ENCODE measurements at places on chromosomes 12 and 14. TPM values are rescaled to one million over a fixed set of nuclear protein-coding genes. Genes with fewer than 3 reads are reported as not detected.

LMNTD1 gene
- not detected for total RNA-seq

- no peaks in the 10 kb centered on the region for H3K4me1 ChIP-seq
- DNase-seq, result no peak
- no peak overlapping the region for H3K27ac ChIP-seq
- no peaks in the 10 kb centered on the region for H3K27me3 ChIP-seq
- no peaks in the 10 kb centered on the region for H3K36me3 ChIP-seq
Measured at GRCh38 chr14:72599579-72600470, 294.1 kb downstream of the DPF3 start.

GLIPR1 gene
- total RNA-seq, result 43.8 TPM

KRT82 gene
- total RNA-seq, result not detected

- no peak overlapping the region for H3K27ac ChIP-seq
- H3K36me3 ChIP-seq, result no peaks in the 10 kb centered on the region
- H3K27me3 ChIP-seq, result no peaks in the 10 kb centered on the region
- no peaks in the 10 kb centered on the region for H3K4me1 ChIP-seq
Measured at GRCh38 chr12:49928471-49928870, 22.1 kb upstream of the AQP2 start.

GRCh38 chr12:113230315-113231234 lies 9.3 kb downstream of the TPCN1 start:
- H3K27me3 ChIP-seq, result no peaks in the 10 kb centered on the region
- H3K27ac ChIP-seq, result no peak overlapping the region
- no peaks in the 10 kb centered on the region for H3K36me3 ChIP-seq
- H3K4me3 ChIP-seq, result no peak overlapping the region

DNA sequence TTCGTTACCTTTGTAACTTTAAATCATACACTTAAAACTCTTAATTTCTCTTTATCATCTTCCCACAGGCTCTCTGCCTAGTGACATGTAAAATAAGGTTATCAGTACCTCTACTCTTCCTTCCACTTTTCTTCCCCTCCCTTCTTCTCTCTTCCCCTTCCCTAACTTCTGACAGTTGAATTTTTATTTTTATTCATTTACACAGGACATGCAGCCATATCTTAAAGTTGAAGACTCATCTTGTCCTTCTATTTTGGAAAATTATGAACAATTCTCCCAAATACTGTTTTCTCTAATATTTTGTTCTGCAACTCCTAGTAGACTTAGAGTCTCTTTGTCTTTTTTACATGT lies 263.9 kb downstream of the FBXL14 start:
- DNase-seq, result no peak
- H3K4me1 ChIP-seq, result no peaks in the 10 kb centered on the region

GRCh38 chr14:94173471-94173884 lies 644 bp upstream of the PPP4R4 start:
- H3K4me1 ChIP-seq, result peaks cover 18% of the 10 kb centered on the region
- H3K36me3 ChIP-seq, result no peaks in the 10 kb centered on the region
- no peak for DNase-seq
- peak overlapping the region; percentile 52 for H3K4me3 ChIP-seq
- H3K27me3 ChIP-seq, result peaks cover 3% of the 10 kb centered on the region

GRCh38 chr12:52036587-52037171 lies 14.6 kb upstream of the NR4A1 start:
- H3K4me3 ChIP-seq, result peak overlapping the region; percentile 29
- peak overlapping the region; percentile 98 for H3K27ac ChIP-seq
- H3K27me3 ChIP-seq, result no peaks in the 10 kb centered on the region
- peaks cover 18% of the 10 kb centered on the region for H3K4me1 ChIP-seq

DNA sequence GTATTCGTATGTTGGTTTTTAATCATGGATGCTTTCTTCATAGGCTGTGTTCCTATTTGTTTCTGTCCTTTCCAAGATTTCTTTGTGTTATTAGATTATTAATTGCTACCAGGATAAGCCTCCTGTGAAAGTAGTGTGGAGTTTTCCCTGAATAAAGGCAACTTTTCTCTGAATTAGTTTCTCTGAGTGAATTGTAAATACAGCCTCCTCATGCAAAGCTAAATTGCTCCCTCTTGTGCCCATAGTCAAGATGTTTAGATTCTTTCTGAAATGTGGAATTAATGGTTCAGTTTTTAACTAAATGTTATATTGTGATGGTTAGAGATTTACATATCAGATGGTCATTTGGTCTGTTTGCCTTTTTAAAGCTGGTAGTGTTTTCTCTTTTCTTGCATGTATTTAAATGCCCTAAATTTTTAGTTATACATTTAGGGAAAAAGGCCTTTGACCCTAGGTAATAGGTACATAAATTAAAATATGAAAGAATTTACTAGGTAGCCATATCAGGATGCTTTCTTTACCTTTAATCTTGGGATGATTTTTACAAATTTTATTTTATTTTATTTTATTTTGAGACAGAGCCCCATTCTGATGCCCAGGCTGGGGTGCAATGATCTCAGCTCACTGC lies 8.9 kb downstream of the APAF1 start:
- H3K36me3 ChIP-seq, result no peaks in the 10 kb centered on the region
- no peak for DNase-seq
- no peaks in the 10 kb centered on the region for H3K4me1 ChIP-seq

- no peaks in the 10 kb centered on the region for H3K36me3 ChIP-seq
- DNase-seq, result no peak
- no peak overlapping the region for H3K27ac ChIP-seq
- H3K27me3 ChIP-seq, result no peaks in the 10 kb centered on the region
- H3K4me3 ChIP-seq, result no peak overlapping the region
Measured at GRCh38 chr14:85576848-85577542, 47.1 kb downstream of the FLRT2 start.

- no peaks in the 10 kb centered on the region for H3K27me3 ChIP-seq
- no peaks in the 10 kb centered on the region for H3K36me3 ChIP-seq
- no peak overlapping the region for H3K27ac ChIP-seq
- H3K4me3 ChIP-seq, result no peak overlapping the region
- DNase-seq, result no peak
Measured at GRCh38 chr12:24256684-24257083, 307.2 kb upstream of the SOX5 start.

- H3K4me1 ChIP-seq, result no peaks in the 10 kb centered on the region
- H3K27me3 ChIP-seq, result no peaks in the 10 kb centered on the region
- DNase-seq, result no peak
- no peaks in the 10 kb centered on the region for H3K36me3 ChIP-seq
- H3K4me3 ChIP-seq, result no peak overlapping the region
Measured at GRCh38 chr14:79992407-79993198, 218.7 kb downstream of the DIO2 start.

- DNase-seq, result no peak
- H3K27ac ChIP-seq, result no peak overlapping the region
- H3K4me1 ChIP-seq, result no peaks in the 10 kb centered on the region
- no peak overlapping the region for H3K4me3 ChIP-seq
Measured at GRCh38 chr14:23895480-23895879, 58.1 kb upstream of the DHRS4 start.

GRCh38 chr12:54056110-54056509 lies 2.5 kb downstream of the HOXC4 start:
- H3K27me3 ChIP-seq, result no peaks in the 10 kb centered on the region
- H3K27ac ChIP-seq, result no peak overlapping the region
- H3K4me1 ChIP-seq, result peaks cover 7% of the 10 kb centered on the region
- no peak for DNase-seq

RIMBP2 gene
- total RNA-seq, result 5.9 TPM

DNA sequence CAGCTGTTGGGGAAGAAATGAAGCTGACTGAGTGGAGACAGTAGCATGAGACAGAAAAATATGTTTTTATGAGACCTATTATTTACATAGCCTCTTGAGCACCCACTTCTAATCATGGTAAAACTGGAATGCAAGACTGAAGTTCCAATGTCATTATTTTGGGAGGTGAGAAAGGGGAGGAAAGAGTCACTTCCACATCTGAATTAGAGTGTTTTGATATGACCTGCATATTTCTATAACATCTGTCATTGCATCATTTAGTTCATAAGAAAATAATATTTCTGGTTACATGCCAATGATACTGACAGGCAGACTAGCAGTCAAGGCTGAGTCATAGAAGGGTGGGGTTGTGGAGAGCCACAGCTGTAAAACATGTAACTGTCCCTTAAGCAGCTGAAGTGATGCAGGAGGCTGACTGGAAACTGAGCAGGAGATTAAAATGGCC lies 26.7 kb downstream of the NTN4 start:
- no peaks in the 10 kb centered on the region for H3K36me3 ChIP-seq
- DNase-seq, result no peak
- no peak overlapping the region for H3K4me3 ChIP-seq
- H3K27me3 ChIP-seq, result no peaks in the 10 kb centered on the region

NDRG2 gene
- 199 TPM for total RNA-seq

CMKLR1 gene
- 8.2 TPM for total RNA-seq

ORMDL2 gene
- total RNA-seq, result 38.6 TPM

GRCh38 chr14:21723431-21724045 lies 49.9 kb upstream of the OR4E1 start:
- no peak for DNase-seq
- H3K27ac ChIP-seq, result no peak overlapping the region
- H3K27me3 ChIP-seq, result no peaks in the 10 kb centered on the region
- no peaks in the 10 kb centered on the region for H3K4me1 ChIP-seq
- no peak overlapping the region for H3K4me3 ChIP-seq
- no peaks in the 10 kb centered on the region for H3K36me3 ChIP-seq

CDKL1 gene
- total RNA-seq, result 28.3 TPM

All from uterus (tissue), 4 donors.